ENCODE measurements at places on chromosomes 7 and 10.

- no peak for DNase-seq
- H3K36me3 ChIP-seq: peaks cover 81% of the 10 kb centered on the region
- H3K27me3 ChIP-seq: no peaks in the 10 kb centered on the region
- H3K27ac ChIP-seq: no peak overlapping the region
- H3K4me3 ChIP-seq: no peak overlapping the region
- peaks cover 22% of the 10 kb centered on the region for H3K4me1 ChIP-seq
Observed at GRCh38 chr7:128838109-128838779, 8.0 kb downstream of the FLNC start.

DNA sequence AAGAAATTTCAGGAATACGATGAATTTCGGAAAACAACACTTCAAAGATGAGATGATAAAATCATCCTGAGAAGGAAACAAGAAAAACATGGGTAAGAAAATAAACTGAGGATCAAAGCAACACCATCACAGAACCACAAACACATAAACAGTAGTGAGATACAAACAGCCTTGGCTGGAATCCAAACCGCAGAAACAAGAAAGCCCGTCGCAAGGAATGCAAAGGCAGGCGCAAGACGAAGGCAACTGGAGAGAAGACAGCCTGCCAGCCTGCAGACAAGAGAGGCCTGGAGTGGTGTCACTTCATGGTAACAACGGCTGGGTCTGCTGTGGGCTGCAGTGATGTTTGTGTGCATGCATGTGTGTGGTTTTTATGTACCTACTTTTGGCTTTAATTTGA, 61.8 kb upstream of the DRGX start:
- H3K27me3 ChIP-seq: no peaks in the 10 kb centered on the region
- no peak overlapping the region for H3K4me3 ChIP-seq
- peak; percentile 11 for DNase-seq
- 0 out of 2 replicates have a peak, but pooled peaks cover 2% of the 10 kb centered on the region for H3K4me1 ChIP-seq
- H3K36me3 ChIP-seq: 0 out of 2 replicates have a peak, but pooled peaks cover 2% of the 10 kb centered on the region

GRCh38 chr10:28548781-28549498, 16.0 kb downstream of the WAC start:
- no peak overlapping the region for H3K27ac ChIP-seq
- no peaks in the 10 kb centered on the region for H3K4me1 ChIP-seq
- peaks cover 27% of the 10 kb centered on the region for H3K36me3 ChIP-seq
- H3K27me3 ChIP-seq: no peaks in the 10 kb centered on the region
- H3K4me3 ChIP-seq: no peak overlapping the region
- DNase-seq: no peak

DNA sequence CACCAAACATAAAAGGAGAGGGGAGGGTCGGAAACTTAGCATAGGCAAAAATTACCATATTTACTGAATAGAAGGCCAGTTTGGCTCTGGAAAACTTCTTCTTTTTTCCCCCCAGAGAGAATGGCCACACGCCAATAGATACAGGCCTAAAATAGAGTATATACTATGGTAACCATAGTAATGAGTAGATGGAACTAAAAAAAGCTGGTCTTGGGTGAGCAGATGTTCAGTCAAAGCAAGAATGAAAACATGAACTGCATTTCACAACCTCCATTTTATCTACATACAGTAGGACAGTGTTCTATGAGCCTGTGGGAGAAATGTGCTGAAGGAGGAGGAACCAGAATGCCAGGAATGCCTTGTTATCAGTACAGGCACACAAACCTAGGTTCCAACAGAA, 141.7 kb upstream of the SEMA3A start:
- no peak overlapping the region for H3K27ac ChIP-seq
- H3K4me3 ChIP-seq: no peak overlapping the region
- peak; percentile 88 for DNase-seq
- 0 out of 2 replicates have a peak, but pooled peaks cover 1% of the 10 kb centered on the region for H3K4me1 ChIP-seq
- no peaks in the 10 kb centered on the region for H3K27me3 ChIP-seq

DNA sequence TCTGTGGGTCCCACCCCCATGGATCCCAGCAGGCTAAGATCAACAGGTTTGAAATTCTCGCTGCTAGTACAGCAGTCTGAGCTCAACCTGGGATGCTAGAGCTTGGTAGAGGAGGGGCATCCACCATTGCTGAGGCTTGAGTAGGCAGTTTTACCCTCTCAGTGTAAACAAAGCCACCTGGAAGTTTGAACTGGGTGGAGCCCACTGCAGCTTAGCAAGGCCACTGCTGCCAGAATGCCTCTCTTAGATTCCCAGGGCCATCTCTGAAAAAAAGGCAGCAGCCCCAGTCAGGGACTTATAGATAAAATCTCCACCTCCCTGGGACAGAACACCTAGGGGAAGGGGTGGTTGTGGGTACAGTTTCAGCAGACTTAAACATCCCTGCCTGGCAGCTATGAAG, 190.0 kb upstream of the CACNA2D1 start:
- H3K27ac ChIP-seq: no peak overlapping the region
- DNase-seq: no peak
- H3K4me1 ChIP-seq: no peaks in the 10 kb centered on the region
- peaks cover 1% of the 10 kb centered on the region for H3K27me3 ChIP-seq

GRCh38 chr7:135901585-135902540, 75.3 kb downstream of the MTPN start:
- no peaks in the 10 kb centered on the region for H3K36me3 ChIP-seq
- H3K27me3 ChIP-seq: no peaks in the 10 kb centered on the region
- H3K4me1 ChIP-seq: no peaks in the 10 kb centered on the region
- DNase-seq: no peak

DNA sequence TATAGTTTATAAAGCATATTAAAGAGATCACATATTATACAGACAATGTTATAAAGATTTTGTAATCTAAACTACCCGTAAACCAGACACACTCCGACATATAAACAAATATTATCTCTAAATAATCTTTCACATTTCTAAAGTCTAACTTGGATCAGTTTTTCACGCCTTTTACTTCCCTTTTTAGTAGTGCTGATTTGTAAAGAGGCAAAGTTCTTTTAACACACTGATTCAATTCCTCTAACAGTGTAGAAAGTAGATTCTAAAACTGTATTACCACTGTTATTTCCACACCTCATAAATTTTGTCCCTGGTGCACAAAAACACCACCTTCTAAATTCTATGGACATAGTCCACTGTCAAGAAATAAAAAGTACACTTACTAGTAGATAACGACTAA, 230.9 kb downstream of the DOCK4 start:
- H3K4me1 ChIP-seq: no peaks in the 10 kb centered on the region
- H3K36me3 ChIP-seq: peaks cover 16% of the 10 kb centered on the region
- H3K4me3 ChIP-seq: no peak overlapping the region
